ENCODE measurements at places on chromosomes 3 and 15.
A peak's percentile ranks its signal among the peaks of the same experiment; 100 is the strongest.

DNA sequence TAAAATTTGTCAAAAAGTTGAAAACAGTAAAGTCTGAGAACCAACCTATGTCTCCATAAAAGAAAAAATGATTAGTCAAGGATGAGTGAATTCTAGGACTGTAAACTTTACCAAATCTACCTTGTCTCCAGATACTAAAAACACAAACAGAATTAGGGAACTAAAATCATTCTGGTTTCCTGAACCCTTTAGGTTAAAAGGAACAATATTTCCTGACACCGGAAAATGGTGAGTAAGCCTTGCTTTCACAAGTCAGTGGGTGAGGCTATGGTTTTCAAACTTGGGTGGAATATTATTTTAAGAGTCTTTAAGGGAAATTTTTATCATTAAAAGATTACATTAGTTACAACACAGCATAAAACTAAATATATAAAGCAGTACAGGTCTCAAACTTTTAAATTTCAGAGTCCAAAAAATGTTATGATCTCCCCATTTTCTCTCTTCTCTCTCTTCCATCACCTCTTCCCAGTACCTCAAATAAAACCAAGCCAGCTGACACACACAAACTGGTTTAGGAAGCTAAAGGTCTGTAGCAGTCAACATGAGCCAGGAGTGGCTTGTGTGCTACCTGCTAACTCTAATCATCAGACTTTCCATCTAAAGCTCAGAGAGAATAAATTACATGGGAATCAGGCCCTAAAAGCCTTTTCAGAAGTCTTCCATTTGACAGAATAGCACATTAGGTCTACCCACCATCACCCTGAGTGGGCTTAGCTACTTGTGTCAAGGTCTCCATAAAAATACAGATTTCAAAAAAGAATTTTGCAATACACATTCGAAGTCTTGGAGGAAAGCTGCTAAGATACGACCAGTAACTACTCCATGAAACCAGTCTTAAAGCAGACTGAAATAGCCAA is 2.2 kb downstream of the SLC12A6 start:
- no peak for DNase-seq

DNA sequence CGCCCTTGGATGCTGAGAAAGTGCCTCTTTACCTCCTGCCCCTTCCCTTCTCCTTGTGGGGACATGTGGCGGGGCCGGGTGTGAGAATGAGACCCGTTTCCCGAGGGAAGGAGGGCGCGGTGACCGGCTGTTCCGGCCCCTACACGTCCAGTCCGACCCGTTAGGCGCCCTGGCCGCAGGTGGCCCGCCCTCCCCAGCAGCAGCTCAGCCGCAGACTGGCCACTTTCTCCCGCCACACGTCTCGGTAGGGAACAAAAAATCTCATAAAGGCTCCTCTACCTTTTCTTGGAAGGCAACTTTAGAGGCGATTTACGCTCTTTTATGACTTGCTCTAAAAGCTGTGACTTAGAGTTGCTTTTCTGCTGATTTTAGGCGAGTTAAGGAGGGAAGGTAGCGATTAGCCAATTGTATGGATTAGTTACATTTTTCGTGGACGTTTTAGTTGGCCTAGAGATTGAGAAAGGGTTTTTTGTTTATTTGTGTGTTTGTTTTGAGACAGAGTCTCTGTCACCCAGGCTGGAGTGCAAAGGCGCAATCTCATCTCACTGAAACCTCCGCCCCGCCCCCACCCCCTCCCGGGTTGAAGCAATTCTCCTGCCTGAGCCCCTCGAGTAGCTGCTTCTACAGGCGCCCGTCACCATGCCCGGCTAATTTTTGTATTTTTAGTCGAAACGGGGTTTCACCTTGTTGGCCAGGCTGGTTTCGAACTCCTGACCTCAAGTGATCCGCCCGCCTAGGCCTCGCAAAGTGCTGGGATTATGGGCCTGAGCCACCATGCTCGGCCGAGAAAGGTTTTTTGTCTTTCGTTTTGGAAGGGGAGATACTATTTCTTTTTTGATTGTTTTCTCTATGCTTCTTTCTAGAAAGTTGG is 8.3 kb upstream of the PGPEP1L start:
- no peak for DNase-seq

DNA sequence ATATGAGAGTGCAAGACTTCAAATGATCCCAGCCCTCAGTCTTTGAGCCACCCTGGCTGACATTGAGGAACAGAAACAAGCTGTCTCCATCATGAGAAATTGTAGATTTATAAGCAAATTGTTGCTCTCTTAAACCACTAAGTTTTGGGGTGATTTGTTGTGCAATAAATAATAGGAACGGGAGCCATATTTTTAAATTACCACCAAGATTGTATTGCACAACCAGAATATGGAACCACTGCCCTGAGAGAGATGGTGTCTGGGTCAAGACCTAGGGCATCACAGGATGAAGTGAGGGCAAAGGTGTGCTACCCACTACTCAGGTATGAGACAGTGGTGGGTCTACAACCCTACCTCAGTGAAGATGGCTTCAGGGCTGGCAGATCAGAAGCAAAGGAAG is 2.3 kb upstream of the CFAP92 start:
- DNase-seq: no peak

DNA sequence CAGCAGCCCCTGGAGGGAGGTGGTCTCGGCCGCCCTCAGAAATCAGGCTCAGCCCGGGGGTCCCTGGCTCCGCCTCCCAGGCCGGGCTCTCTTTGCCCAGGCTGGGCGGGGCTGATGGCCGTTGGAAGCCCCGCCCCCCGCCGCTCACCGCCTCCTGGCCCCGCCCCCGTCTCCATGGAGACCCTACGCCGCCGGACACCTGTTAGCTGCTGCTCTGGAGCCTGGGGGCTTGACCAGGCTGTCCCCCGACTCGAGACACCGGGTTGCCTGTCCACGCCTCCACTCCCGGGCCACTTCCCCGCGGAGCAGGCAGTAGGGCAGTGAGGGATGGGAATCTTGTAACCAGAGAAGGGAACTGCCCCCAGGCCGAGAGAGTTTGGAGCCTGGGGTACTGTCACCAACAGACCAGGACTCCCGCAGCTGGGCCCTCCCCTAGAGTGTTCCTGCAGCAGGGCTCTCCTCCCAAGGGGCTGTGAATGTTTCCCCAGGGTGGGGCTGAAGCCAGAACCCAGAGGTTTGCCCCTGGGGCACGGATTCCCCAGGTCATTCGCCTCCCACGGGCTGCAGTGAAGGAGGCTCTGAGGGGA is 27.8 kb upstream of the RPL32 start:
- DNase-seq: peak; percentile 21

- no peak for DNase-seq
Measured at GRCh38 chr3:186502966-186503712, 41.0 kb downstream of the CRYGS start.

DNA sequence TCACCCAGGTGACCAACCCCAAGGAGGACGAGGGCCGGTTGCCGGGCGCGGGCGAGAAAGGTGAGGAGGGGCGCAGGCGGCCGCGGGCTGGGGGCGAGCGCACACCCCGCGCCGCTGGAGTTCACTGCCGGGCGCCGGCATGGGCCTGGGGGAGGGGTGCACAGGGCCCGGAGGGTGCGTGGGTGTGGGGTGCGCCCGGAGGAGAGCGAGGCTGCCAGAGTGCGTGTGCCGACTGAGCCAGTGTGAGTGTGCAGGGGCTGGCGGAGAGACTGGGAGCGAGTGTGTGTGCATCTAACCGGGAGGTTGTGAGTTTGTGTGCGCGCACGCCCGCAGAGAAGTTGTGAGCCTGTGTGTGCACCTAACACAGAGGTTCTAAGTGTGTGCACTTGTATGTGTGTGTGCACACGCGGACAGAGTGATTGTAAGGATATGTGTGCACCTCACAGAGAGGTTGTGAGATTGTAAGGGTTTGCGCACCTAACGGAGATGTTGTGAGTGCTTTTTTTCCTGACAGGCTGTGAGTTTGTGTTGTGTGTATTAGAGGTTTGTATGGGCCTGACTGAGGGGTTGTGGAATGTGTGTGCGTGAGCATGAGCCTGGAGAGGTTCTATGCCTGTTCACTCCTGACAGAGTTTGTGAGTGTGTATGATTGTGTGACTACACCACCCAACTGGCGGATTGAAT is 681 bp downstream of the CTDSPL start:
- DNase-seq: no peak

GRCh38 chr15:76330080-76330680 is 6.4 kb upstream of the ISL2 start:
- DNase-seq: no peak

DNA sequence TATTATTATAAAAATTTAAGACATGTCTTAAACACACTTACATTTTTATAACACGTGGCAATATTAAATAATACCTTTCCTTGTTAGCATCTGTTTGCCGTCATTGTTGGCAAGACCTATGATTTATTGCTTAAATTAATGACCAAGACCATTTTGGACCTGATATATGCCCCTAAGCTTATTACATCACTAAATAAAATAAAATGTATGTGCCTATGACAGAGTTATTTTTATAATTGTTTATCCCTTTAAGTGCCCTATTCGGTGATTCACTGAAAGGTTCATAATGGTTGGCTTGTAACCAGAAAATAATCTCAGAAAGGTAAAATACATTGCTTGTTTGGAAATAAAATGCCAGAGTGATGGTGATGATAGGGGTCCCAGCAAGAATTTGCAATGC is 17.5 kb downstream of the CDIN1 start:
- no peak for DNase-seq
